Effector memory CD8-positive, alpha-beta T cell (primary cell): ENCODE measurements at places on chromosomes 5 and 9.

DNA sequence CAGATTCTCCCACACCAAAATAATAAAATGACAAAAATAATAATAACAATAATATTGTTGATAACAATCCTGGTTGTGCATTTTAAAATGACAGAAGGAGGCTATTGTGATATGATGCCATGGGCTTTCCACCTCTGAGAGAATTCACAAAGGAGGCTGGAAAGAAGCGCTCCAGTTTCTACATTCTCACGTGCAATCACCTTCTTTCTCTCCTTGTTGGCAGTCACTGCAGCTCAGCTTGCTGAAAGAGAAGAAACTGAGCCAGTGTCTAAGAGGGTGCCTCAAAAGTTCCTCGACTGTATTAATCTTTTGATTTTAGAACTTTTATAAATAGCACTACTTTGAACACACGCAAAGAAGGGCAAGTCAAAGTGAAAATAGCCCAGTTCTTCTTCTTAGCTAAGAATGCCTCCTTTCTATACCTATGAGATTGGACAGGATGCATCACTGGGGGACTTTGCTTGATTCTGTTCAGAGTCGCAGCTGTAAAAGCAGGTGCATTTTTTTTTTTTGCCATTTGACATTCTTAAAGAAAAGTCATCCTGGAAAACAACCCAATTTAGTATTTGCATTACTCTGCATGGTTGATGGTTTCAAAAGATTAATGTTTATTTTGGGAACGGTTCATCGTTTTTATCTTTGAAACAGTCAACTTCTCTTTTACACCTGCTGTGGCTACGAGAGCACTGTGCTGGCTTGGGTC lies 12.4 kb upstream of the SUB1 start:
- DNase-seq, result no peak

GRCh38 chr9:112159781-112160180 lies 15.3 kb downstream of the SUSD1 start:
- DNase-seq, result no peak

GRCh38 chr5:18987101-18987500 lies 1000.9 kb downstream of the CDH18 start:
- DNase-seq, result no peak

DNA sequence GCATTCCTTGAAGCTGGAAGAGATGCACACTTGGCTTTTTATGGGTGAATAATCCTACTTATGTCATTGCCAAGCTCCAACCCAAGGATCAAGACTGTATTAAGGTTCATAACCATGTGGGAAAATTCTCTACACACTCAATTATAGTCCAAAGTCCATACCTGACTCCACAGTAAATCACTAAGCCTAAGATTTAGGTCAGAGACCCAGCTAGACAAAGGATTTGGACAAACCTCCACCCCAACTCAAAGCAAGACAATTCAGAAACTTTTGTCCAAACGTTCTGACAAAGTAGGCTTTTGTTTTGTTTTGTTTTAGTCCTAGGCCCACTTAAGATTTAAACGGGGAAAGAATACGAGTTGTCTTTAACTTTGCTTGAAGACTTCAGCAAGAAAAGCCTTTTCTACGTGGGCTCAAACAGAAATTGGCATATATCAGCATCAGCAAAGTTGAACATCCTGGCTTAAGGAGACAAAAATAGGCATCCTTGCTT lies 1.7 kb downstream of the MEGF9 start:
- DNase-seq, result no peak
